ENCODE measurements at places on chromosomes 3 and 15.

GRCh38 chr15:31456354-31457060 is 129.9 kb downstream of the KLF13 start:
- no peak for DNase-seq

DNA sequence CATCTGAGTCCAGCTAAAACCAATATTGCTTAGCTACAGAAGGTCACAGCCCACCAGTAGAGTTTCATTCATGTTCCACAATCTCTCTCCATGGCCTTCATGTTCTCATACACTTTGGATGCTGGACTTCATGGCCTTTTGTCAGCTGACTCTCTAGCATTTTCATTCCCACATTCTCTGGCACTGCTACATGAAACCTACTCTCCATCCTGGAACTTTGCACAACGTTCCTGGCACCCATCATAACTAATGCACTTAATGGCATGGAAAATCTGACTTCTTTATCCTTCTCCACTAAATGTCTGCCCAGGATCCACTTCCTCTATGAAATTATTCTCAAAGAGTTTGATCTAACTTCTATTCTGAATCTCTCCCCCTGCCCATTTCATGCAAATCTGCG is 56.9 kb downstream of the SLC9A9 start:
- DNase-seq, result no peak

DNA sequence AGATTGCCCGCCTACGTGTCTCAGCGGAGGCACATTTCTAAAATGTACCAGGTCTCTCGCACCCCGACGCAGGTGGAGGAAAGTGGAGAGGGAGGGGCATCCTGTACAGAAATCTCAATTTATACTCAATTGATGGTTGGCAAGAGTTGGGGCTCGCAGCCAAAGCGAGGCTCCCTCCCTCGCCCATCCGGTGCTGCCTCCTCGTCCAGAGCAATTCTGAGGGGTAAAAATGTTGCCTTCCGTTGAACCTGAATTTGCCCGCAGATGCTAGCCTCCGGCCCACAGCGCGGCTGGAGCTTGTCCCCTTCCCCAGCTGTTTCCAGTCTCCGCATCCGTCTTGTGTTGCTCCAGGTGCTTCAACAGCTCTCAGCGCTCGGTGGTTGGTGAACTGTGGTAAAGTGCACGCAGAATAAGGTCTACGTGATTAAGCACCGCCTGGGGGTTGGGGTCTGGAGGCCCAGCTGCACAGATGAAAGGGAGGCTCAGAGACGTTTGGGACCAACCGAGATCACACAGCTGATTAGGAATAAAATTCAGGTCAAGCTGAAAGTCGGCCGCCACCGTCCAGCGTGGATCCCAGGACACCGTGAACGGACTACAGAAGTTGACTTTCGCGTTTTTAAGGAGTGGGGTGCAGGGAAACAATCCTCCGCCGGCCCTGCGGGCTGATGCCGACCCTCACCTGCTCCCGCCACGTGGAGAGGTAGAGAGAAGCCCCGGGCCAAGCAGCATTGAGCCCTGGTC is 846 bp upstream of the POLG start:
- no peak for DNase-seq

GRCh38 chr15:101044625-101045235 is 125.6 kb downstream of the LRRK1 start:
- DNase-seq, result no peak

GRCh38 chr3:112644453-112644852 is 3.5 kb upstream of the CCDC80 start:
- DNase-seq, result no peak
